ENCODE measurements at places on chromosomes 1 and 21.

- no peak for DNase-seq
Observed at GRCh38 chr1:78007677-78008341, 3.1 kb downstream of the DNAJB4 start.

DNA sequence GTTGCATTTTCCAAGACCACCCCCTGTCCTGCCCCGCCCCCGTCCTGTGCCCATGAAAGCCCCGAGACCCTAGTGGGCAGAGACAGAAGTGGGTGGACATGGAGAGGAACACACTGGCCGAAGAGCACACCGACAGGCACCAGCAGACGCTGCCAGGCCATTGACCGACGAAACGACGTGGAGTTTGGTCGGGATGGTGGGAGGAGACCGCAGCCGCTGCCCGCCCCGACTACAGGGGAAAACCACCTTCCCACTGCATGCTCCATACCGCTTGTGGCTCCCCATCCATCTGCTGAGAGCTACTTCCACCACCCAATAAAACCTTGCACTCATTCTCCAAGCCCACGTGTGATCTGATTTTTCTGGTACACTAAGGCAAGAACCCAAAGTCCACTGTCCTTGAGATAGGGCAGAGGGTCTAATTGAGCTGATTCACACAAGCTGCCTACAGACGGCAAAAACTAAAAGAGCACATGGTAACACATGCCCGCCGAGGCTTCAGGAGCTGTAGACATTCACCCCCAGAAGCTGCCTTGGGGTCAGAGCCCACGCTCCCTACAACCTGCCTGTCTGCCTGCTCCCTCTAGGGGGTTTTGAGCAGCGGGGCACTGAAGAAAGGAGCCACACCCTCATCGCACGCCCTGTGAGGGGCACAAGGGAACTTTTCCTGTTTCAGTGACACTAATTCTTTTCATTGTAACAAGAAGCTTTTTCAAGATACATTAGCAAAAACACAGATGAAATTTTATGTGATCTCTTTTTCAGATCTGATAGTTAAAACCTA, 81.2 kb upstream of the RAB3GAP2 start:
- no peak for DNase-seq

DNA sequence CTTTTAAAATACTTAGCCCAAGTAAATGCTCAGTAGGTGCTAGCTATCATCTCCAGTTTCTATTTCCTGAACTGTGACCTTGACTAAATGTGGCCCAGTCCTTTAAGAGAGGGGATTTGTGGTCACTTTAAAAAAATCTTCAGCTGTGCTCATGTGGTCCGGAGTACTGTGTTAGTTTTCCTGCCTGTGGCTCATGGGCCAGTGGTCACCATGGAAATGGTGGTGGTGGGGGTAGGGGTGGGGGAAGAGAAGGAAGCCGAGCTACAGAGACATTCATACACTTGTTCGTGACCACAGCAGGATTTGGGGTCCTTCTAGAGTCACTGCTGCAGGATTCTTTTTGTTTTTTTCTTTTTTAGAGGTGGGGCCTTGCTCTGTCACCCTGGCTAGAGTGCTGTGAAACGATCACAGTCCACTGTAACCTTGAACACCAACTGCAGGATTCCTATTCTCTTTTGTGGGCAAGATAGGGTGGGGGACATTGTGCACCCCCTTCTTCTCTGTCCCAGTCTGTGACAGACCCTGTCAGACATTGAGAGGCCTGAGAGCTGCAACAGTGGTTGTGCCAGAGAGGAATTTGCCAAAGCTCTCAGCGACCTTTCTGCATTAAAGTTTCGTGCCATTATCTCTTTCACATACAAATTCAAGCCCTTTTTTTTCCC, 25.8 kb downstream of the KIF26B start:
- no peak for DNase-seq

DNA sequence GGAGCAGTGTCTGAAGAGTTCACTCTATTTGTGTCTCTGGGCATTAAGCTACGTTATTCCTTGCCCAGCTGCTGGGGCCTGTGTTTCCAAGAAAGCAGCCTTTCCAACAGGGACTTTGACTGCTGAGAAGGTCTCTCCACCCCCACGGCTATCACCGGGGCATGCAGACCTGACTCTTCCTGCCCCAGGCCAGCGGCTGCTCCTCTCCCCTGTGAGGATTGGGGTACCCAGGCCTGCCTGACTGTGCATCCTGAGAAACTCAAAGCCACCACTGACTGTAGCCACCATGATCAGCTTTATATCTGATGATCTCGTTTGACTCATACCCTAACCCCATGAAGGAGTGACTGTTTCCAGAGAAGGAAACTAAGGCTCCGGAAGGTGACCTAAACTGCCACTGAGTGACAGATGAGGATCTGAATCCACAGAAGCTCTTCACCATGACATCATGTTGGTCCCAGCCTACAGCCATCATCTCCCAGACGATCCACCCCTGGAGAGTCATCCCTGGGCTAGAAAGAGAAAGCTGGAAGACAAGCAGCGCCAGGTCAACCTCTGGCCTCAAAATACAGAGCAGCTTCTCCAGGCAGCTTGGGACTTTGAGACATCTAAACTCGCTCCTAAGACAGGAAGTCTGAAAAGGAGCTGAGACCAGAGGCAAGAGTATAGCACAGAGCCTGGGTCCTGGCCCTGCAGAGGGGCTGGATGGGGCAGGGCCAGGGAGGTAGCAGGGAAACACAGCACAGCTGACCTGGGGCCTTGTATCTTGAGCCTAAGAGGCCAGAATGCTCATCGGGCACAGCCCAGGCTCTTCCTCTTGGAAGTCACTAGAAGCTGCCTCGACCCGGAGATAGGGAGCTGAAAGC, 244.0 kb upstream of the VAMP3 start:
- no peak for DNase-seq

- no peak for DNase-seq
Observed at GRCh38 chr21:46662765-46663500, 27.5 kb downstream of the PRMT2 start.

DNA sequence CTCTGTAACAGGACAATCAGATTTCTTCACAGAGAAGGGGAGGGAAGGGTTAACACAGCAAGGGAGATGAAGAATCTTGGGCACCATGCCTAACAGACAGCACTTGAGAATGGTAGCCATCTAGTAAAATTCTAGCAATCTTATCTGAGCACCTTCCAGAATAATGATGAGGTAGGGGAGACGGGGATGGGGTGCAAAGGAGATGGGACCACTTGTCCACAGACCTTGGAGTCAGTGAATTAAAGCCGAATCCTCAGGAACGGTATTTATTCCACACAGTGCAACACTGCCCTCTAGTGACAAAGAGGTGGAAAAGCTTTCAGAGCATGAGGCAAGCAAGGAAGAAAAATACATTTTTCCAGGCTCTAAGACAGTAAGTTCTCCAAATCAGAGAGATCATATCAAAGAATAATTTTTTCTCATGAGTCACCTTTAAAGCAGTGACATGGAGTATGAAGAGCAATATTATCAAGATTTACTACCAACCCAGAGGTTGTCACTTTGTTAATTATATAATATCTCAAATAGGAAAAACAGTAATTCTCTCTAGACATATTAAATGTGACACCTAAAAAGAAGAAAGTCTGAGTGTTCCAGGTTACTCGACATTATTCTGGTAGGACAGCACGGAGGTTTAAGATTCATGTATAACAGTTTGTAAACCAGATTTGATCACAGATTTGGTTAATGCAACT, 43.3 kb upstream of the LPAR3 start:
- DNase-seq: peak; percentile 11

GRCh38 chr1:184656221-184656620, 98.4 kb downstream of the EDEM3 start:
- DNase-seq: no peak

GRCh38 chr1:61450872-61451571, 273.9 kb downstream of the TM2D1 start:
- no peak for DNase-seq

- DNase-seq: no peak
Observed at GRCh38 chr1:229440851-229441537, 7.1 kb upstream of the ACTA1 start.

DNA sequence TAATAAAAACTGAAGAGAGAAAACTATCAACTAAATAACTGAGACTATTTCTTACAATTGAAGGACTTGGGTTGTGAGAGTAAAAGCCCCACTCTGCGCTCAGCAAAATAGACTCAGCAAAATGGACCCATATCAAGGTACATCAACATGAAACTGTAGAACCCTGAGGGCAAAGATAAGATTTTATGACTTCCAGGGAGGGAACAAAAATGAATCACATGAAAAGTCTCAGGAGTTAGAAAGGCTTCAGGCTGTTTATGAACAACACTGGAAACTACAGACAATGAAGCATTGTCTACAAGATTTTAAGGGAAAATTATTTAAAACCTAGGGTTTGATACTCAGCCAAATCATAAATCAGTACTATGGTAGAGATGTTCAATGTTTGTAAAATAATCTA, 434.3 kb downstream of the PTPRC start:
- no peak for DNase-seq

- DNase-seq: no peak
Observed at GRCh38 chr1:53410701-53411100, 48.5 kb upstream of the DMRTB1 start.

GRCh38 chr1:185110145-185110544, 46.6 kb downstream of the TRMT1L start:
- no peak for DNase-seq

GRCh38 chr1:32127409-32128198, 19.7 kb downstream of the KPNA6 start:
- DNase-seq: no peak

DNA sequence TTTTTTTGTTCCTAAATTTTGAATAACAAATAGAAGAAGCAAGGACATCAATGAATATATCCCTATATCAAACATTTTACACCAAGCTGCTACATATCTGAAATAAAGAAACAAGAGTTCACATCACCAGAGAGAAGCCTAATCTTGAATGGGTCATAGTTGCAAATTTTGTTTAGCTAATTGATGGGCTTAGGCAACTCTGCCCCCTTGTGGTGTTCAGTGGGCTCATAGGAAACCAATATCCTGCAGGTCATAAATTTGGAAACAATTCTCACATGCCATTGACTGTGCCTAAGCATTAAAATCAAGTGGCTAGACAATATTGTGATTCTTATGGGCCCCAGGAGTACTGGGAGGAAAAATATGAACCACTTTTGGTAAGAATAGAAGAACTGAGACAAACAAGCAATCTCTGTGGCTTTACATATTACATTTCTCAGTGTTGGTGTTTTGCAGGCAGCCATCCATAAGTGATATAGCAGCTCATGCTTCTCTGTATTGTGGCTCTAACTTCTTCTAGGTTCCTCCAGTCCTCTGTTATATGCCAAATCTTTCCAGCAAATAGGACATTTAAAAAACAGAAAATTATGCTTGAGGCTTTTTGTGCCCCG, 1262.8 kb upstream of the PRMT6 start:
- DNase-seq: no peak

GRCh38 chr1:31757204-31757679, 6.9 kb downstream of the ADGRB2 start:
- DNase-seq: no peak

GRCh38 chr1:214281720-214282629, 1.0 kb downstream of the SMYD2 start:
- no peak for DNase-seq

DNA sequence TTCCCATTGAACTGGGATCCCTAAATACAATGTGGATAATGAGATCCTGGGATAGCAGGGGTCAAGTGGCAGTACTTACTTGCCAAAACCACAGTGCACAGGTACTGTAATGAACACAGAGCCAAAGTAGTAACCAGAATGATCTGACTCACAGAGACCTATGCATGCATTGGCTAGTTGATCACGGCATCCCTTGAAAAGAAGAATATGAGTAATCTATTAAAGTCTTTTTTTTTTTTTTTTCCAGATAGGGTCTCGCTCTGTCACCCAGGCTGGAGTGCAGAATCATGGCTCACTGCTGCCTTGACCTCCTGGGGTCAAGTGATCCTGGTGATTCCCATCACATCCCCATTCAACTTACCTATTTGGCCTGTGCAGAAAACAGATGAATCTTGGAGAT, 29.4 kb upstream of the EIF4G3 start:
- DNase-seq: no peak

GRCh38 chr1:48591181-48591580, 119.2 kb upstream of the SPATA6 start:
- DNase-seq: no peak

GRCh38 chr21:45452696-45453307, 47.8 kb downstream of the COL18A1 start:
- no peak for DNase-seq

DNA sequence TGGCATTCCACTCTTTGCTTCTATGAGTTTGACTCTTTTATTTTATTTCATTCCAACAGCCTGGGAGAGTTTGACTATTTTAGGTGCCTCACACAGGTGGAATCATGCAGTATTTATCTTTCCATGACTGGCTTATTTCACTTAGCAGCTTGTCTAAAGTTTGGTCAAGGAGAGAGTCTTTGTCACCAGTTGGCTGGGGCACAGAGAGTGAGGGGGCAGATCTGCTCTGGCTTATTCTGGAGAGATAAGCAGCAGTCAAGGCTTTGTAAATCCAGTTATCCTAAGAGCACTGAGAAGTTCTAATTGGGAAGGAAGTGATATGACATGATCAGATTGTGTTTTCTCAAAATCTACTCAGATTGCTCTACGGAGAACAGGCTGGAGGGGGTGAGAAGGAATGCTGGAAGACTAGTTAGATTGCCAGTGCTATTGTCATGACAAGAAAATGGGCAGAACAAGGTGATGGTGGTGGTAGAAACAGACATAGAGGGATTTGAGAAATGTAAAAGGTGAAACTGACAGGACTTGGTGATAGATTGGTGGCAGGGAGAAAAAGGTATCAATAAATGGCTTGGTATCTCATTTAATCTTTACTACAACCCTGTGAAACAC, 12.1 kb upstream of the CTTNBP2NL start:
- DNase-seq: no peak

- no peak for DNase-seq
Observed at GRCh38 chr21:45819478-45820170, 161.9 kb upstream of the COL6A1 start.

- peak; percentile 46 for DNase-seq
Observed at GRCh38 chr1:204520834-204521709, 4.9 kb downstream of the MDM4 start.

- DNase-seq: no peak
Observed at GRCh38 chr1:67832737-67833601, at the start of gene GNG12. Gene GNG12 (minus strand): TSS chr1:67833467. CDS start chr1:67707686, 125,781 bp downstream.

DNA sequence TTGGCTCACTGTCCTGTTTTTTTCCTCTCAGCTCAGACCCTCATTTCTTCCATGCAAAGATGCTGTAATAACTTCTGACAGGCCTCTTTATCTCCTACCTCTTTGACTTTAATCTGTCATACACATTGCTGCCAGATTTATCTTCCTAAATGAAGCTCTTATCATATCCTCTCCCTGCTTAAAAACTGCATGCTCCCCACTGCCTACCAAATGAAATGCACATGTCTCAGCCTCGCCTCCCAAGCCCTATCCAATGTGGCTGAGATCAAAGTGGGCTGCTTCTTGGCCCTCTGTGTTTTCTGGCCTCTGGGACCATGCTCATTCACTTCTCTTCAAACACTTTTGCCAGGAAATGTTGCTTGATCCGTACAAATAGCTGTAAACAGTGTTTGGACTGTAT, 38.3 kb downstream of the IRF2BP2 start:
- no peak for DNase-seq

- no peak for DNase-seq
Observed at GRCh38 chr1:153347856-153348255, 785 bp downstream of the PGLYRP4 start.

All from activated T-cell treated with anti-CD3 and anti-CD28 coated beads for 24 hours (primary cell).